C1 segment of cervical spinal cord (tissue), 14 donors: ENCODE measurements at places on chromosomes 13 and 19.
A peak's percentile ranks its signal among the peaks of the same experiment; 100 is the strongest.

DNA sequence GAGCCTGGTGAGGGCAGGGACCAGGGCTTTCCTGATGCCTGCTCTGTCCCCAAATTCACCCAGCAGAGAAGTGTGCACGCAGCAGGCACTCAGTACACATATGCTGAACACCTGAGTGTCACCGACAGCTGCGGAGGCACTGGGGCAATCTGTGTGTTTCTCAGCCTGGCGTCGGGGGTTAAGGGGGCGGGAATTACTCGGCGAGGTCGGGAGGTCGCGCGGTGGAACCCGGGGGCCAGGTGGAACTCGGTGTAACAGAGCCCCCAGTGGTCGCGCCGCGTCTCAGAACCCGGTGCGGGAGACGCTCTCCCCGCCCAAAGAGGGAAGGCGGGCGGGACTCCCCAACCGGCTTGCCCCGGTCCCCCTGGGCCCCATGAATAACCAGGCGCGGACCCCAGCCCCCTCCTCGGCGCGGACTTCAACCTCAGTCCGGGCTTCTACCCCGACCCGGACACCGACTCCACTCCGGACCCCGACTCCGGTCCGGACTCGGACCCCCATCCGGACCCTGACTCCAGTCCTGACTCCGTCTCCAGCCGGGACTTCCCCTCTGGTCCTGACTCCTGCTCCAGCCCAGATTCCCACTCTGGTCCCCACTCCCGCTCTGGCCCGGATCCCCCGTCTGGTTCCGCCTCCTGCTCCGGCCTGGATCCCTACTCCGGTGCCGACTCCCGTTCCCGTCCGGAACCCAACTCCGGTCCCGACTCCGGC lies at the start of gene SELENOV:
SELENOV (plus strand) TSS at position 300 of the 711 bp plus-strand sequence; CDS start at position 374, 74 bp downstream.
- no peak for DNase-seq

GRCh38 chr19:19964416-19964815 lies 63.7 kb downstream of the ZNF93 start:
- no peak for DNase-seq

DNA sequence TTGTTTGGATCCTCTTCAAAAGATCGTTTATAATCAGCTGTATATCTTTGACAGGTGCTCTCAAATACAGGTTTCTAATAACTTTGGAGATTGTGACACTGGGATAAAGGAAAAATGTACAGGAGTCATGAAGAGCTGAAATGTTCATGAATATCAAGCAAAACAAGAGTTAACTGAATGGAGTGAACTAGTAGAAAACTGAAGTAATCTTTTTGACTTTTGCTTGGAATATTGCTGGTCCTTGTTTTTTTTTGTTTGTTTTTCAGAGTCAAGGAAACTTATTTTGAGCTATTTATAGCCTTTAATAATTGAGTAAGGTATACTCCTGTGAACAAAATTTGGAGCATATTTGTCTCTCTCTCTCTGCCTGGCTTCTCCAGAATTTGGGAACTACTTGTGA lies 25.3 kb downstream of the MED4 start:
- DNase-seq = no peak

- no peak for DNase-seq
Measured at GRCh38 chr13:41356786-41357185, 45.7 kb downstream of the NAA16 start.

DNA sequence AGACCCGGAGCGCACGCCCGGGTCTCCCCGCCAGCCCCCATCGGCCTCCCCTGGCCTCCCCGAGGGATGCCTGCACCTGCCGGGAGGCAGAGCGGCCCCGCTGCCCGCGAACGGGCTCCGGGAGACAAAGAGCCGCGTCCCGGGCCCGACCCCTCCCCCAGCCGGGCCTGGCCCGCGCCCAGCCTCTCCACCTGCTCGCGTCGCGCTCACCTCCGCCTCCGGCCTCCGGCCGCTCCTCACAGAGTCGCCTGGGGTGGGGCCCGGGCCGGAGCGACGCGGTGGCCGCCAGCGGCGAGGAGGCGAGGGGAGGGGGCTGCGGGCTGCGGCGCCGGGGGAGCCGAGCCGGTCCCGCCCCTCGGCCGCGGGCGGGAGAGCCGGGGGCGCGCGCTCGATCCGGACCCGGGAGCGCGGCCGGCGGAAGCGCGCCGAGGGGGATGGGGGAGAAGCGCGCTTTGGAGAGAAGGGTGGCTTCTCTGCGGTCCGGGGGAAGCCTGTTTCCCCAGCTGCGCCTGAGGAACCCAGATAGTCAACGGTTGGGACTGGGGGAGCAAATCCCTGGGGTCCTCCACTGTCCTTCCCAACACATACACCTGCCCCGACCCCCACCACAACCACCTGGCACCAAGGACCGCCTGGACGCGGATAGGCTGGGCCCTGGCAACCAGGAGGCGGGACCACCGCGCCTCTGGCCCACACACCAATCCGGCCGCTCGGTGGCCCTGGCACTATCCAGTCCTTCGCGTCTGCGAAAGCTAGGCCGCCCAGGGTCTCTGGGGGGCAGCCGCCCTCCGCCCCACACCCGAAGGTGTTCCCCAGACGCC lies at the start of gene PRR36:
PRR36 (minus strand) TSS at position 315 of the 821 bp plus-strand sequence. CDS start 701 bp downstream, outside the sequence.
- peak; percentile 46 for DNase-seq
